Stimulated activated CD4-positive, alpha-beta T cell treated with anti-CD3 and anti-CD28 coated beads, Interleukin-1b, Interleukin-23, amount 100 ng/mL, for 4 hours (primary cell): ENCODE measurements at places on chromosomes 2 and 18.

DNA sequence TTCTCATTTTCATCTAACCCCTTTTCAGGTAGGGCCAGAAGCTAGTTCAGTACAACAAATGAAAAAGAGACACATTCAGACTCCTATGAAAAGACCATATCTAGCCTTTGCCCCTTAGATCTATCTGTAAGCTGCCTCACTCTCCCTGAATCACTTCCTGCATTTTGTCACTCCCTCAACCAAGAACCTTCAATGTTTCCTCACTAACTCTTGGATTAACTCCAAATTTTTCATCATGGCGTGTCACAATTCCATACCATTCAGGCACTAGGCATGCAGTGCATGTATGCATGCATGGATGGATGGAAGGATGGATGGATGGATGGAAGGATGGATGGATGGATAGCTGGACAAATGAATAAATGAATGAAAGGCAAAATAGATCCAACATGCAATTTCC, 356.9 kb downstream of the TNS1 start:
- no peak for DNase-seq

- DNase-seq = no peak
Observed at GRCh38 chr2:974502-974901, 23.9 kb downstream of the SNTG2 start.

DNA sequence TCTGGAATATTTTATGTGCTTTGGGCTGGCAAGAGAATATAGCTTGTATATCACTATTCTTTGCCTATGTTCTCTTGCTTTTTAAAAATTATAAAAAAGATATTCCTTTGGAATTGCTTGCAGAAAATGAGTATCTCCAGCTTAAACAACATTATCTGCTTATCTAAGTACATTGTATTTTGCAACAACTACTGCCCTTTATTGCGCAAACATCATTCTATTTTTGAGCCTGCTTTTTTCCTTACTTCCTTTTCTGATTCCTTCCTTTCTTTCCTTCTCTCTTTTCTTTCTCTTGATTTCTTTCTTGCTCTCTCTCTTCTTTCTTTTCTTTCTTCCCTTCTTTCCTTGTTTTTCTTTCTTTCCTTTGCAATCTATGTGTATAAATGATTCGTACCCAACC, 74.0 kb downstream of the UNC80 start:
- no peak for DNase-seq

- DNase-seq = no peak
Observed at GRCh38 chr18:47799376-47799775, 131.1 kb downstream of the SMAD2 start.

GRCh38 chr2:108950369-108951135, 38.5 kb downstream of the EDAR start:
- DNase-seq = no peak

DNA sequence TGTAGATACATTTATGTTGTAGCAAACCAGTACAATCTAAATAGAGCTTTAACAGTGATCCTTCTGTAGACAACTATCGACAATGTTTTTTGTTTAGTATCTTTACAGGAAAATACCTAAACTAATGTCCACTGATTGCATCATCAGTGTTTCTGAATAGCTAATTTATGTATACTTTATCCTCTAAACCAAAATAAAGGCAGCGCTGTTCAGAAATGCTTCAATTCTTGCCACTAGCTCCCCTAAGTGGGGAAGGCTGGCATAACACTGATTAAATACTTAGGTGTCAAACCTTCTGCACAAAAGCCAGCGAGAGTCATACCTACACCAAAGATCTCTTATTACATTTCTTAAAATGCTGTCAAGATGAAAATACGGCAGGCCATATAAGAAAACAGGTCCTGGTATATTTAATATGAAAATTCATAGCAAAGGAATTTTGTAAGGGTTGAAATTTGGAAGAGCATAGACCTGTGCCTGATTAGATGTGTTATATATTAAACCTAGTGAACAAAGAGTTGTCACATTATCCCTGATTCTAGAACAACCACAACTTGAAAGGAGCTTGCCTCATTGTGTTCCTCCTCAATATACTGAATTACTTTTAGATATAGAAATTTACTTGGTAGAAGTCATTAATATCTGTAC, 1693.4 kb upstream of the SLC39A10 start:
- no peak for DNase-seq

DNA sequence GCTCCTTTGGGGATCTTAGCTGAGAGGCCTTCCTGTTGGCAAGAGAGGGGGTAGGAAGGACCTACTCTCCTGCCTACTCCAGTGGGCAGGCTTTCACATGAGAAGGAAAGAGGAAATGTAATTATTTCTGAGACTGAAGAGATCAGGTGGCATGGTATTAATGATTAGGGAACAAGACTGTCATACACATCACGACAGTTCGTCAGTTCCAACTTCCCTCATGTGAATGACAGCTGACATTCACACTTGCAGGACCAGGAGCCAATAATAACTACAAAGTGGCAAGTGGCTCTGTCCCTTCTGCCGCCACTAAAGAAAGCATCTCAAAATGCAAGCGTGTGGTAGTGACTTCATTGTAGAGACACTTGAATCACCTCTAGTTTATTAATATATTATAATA, 90.0 kb downstream of the ZCCHC2 start:
- no peak for DNase-seq

- no peak for DNase-seq
Observed at GRCh38 chr2:101793277-101793969, 95.9 kb downstream of the MAP4K4 start.

GRCh38 chr2:157327200-157327599, 1.6 kb upstream of the ERMN start:
- DNase-seq = no peak

DNA sequence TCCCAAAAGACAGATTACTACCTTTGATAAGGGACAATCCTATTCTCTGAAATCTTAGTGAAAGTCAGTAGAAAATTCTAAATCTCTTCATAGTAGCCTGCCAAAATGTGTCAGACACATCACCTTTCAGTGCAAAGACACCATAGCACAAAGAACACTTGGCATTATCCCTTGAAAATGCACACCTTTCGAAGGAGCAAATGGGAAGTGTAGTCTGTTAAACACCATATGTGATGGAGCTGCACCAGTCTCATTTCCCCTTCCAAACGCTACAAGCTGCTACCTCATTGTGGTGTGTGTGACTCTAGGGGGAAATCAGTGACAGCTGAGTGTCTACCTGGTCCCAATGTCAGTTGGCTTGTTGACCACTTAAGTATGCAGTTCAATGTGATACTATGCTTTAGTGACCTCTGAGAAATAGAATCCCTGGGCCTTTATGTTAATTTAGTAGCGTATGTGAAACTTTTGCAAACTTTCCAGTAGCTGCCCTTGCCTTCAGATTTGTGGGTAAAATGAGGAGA, 551.7 kb downstream of the ARHGAP15 start:
- DNase-seq = no peak

DNA sequence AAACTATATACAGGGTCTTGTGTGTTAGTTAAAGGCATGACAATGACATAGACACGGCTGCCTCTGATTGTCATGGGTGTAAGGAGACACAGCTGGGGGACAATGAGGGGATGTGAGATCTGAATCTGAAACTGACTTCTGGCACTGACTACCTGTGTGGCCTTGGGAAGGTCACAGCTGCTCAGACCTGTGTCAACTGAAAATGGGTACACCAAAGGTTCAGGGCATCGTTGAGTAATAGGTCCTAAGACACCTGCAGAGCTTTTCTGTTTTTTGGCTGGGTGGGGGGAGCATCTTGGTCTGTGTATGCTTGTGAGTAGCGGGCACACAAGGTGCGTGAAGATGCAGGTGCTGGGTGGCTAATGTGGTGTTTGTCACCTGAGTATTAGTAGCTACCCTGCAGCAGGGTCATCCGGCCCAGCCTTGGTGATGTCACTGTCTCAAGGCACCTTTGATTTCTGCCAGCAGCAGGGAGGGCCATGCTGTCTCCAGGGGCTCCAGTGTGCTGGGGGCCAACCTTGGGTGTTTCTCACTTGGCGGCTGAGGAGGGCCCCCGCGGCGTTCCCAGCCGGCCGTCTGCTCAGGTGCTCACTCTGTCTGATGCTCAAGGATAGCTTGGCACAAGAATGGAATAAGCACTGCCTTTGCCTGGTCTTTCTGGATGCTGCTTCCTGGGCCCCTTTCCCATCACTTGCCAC, 53.1 kb upstream of the HS6ST1 start:
- no peak for DNase-seq

GRCh38 chr2:157692768-157693167, 64.1 kb upstream of the ACVR1C start:
- DNase-seq = no peak
